Activated CD4-positive, alpha-beta T cell treated with anti-CD3 and anti-CD28 coated beads, Interleukin-2, amount 50 U/mL, for 24 hours (primary cell): ENCODE measurements at places on chromosomes 6 and 20.
A peak's percentile ranks its signal among the peaks of the same experiment; 100 is the strongest.

DNA sequence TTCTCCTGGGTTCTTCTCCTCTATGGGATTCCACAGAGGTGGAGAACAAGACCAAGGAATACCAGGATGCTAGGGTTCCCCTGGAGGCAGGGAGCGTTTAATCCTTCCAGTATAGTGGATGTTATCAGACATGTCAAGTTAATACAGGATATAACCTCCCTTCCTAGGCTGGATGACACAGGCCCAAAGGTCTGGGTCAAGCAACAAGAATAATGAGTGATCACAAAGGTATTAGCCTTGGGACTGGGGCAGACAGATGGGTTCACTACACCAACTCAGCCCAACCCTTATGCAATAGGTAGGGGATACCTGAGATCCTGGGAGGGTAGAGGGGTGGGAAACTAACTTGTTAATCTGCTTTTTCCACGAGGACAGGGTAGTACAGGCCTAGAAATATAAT, 690.3 kb downstream of the HTR1B start:
- DNase-seq, result no peak

GRCh38 chr6:75830959-75831885, 82.2 kb downstream of the MYO6 start:
- DNase-seq, result no peak

- no peak for DNase-seq
Measured at GRCh38 chr6:144468709-144469108, 183.6 kb downstream of the UTRN start.

DNA sequence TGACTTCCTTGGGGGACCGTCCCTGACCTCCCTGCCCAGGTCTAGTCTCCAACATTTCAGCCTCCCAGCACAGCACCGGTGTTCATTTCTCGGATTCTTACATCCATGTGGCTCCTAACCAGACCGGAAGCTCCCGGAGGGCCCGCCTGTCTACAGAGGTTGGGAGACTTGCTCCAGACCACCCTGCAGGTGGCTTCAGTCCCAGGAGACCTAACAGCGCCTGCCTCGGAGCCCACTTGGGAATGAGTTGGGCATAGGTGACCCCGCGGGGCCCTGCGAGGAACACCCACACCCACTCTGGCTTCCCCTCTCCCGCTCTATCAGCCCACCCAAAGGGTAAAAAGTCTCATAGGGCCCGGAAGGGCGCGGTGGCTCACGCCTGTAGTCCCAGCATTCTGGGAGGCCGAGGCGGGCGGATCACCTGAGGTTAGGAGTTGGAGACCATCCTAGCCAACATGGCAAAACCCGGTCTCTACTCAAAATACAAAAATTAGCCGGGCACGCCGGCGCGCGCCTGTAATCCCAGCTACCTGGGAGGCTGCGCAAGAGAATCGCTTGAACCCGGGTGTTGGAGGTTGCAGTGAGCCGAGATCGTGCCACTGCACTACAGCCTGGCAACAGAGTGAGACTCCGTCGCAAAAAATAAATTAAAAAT, 5.4 kb downstream of the DPPA5 start:
- no peak for DNase-seq

- DNase-seq, result no peak
Measured at GRCh38 chr6:49576618-49577017, 26.1 kb downstream of the C6orf141 start.

DNA sequence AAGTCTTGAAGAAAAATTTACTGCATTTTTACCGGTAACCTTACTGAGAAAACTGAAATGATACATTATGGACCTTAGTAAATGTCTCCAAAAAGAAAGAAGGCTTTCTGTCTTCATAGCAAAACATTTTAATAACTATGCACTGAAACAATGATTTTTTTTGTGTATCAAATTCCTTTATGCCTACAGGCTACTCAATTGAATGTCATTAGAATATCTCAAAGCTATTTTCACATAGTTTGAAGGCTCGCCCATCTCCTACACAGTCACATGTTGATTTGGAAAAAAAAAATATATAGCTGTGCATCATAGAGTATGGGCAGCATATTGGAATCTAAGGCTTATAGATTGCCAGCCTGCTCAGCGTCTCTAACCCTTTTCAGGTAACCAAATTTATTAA, 12.0 kb upstream of the MLIP start:
- DNase-seq, result no peak

- DNase-seq, result no peak
Measured at GRCh38 chr20:57576002-57576401, 15.1 kb downstream of the PCK1 start.

GRCh38 chr6:156851454-156851921, 74.3 kb downstream of the ARID1B start:
- no peak for DNase-seq

DNA sequence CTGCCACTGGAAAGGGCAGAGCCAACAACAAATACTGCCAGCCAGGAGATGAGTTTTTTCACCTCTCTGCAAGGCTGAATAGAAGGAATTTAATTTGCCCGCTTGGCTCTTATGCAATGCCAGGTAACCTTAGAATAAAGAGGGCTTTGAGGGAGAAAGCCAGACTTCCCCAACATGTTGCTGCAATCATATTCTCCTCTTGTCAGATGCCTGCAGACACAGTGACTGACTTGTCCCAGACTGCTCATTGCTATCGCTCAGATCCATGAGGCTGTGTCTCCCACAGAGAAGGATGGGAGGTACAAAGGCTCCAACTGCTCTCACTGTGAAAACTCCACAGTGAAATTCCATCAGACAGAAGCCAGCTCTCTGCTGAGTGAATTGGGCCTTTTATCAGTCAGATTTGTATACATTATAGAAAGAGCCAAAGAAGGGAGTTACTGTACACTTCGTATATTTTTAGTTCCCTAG, 517.0 kb upstream of the ID4 start:
- no peak for DNase-seq

- peak; percentile 17 for DNase-seq
Measured at GRCh38 chr20:17431621-17432364, 99.4 kb downstream of the BFSP1 start.

GRCh38 chr20:47847884-47848485, 62.7 kb upstream of the SULF2 start:
- no peak for DNase-seq

- DNase-seq, result no peak
Measured at GRCh38 chr6:44563397-44563796, 175.9 kb downstream of the CDC5L start.

DNA sequence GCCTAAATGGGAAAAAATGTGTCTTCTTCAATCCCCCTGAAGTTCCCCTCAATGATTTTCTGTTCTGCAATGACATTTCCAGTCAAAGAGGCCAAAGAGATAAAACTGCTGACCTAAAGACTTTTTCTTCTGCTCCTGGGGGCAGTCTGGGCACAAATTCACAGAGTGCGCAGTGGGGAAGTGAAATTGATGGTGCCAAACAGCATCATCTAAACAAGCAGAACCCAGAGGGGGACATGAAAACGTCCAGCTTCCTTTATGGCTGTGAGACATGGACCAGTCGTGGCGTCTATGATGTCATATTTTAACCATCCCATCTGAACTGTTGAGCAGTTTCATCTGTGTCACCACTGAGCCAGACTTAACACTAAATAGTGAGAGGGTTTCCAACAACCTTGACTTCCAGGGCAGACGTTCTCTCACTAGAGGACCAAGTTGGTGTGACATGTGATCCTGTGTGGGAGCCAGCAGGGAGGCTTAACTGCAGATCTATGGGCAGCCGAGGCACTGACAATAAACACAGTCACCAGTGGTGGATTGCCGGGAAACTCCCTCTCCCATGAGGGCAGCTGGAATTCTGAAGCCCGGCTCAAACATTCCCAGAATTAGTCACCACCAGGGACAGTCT, 12.4 kb downstream of the SCML4 start:
- no peak for DNase-seq

DNA sequence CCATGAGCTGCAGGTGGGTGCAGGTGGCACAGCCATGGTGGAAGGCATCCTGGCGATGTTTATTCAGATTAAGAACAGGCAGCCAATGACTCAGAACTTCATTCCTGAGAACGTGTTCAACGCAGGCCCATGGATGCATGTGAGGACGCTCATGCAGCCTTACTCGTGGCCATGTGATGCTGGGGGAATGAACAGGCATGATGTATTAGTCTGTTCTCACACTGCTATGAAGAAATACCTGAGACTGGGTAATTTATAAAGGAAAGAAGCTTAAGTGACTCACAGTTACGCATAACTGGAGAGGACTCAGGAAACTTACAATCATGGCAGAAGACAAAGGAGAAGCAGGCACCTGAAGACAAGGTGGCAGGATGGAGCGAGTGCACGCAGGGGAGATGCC, 146.6 kb downstream of the RNASET2 start:
- DNase-seq, result no peak

DNA sequence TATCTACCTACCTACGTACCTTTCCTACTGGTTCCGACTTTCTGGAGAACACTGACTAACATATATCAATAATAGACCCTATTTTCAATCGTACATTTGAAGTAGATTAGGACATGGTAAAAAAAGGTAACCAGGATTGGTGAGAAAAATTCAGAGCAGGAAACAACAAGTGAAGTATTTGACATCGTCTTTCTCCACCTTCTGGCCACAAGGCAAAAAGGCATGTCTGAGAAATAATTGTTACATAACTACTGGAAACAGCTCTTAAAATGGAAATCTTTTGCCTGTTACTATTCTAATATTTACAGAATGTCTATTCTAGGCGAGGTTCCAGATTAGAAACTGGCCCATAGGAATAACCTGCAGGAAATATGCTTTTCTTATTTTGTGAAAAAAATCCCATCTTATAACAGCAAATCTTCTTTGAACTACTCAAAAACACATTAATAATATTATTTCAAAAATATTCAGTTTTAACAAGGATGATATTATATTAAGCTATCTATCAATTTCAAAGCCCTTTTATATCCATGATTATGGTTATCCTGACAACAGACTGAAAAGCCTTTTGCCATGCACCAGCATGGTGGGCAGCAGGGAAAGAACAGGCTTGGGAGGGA, 80.8 kb downstream of the RCAN2 start:
- no peak for DNase-seq

DNA sequence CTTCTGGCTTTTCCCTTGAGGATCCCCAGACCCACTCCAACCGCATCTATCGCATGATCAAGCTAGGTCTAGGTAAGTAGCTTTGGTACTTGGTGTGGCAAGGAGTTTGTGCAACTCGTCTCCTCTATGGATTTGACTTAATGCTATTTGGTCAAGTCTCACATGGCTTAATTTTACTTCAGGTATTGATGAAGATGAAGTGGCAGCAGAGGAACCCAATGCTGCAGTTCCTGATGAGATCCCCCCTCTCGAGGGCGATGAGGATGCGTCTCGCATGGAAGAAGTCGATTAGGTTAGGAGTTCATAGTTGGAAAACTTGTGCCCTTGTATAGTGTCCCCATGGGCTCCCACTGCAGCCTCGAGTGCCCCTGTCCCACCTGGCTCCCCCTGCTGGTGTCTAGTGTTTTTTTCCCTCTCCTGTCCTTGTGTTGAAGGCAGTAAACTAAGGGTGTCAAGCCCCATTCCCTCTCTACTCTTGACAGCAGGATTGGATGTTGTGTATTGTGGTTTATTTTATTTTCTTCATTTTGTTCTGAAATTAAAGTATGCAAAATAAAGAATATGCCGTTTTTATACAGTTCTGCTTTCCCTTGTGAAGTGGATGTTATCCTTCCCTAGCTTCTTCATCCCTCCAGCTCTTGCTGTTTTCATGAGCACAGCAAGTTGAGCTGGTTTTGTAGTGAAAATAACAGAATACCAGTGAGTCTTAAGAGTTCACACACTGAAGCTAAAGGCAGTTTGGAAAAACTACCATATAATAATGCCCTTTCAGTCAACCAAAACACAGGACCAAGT, 3.8 kb downstream of the SLC35B2 start:
- DNase-seq, result no peak

DNA sequence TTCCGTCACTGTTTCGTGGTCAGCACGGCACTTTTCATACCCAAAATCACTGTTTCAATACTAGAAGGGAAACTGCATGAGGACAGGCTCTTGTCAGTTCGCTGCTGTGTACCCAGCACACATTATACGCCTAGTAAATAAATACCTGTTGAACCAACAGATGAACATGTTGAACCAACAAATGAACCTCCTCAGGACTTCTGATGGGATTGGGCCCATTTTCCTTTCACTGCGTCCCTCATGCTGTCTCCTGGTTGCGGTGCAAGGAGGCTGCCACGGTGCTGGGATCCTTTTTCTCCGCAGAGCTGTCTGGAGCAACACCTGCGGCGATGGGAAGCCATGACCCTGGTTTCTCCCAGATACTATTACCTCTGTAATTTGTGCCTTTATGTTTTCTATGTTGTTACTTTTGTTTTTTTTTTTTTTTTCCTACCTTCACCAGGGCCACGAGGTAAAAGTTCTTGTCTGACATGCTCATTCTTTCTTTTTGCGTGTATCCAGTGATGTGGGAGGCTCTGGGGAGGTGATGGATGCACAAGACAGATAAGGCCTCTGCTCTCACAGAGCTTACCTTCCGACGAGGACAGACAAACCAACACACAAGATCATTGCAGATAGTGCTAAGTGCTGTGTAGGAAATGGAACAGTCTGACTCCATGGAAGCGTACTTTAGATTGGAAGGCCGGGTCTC, 1.1 kb downstream of the VAPB start:
- no peak for DNase-seq

- no peak for DNase-seq
Measured at GRCh38 chr6:148507774-148508173, 165.1 kb downstream of the SASH1 start.

GRCh38 chr6:44538807-44539201, 151.3 kb downstream of the CDC5L start:
- DNase-seq, result no peak

DNA sequence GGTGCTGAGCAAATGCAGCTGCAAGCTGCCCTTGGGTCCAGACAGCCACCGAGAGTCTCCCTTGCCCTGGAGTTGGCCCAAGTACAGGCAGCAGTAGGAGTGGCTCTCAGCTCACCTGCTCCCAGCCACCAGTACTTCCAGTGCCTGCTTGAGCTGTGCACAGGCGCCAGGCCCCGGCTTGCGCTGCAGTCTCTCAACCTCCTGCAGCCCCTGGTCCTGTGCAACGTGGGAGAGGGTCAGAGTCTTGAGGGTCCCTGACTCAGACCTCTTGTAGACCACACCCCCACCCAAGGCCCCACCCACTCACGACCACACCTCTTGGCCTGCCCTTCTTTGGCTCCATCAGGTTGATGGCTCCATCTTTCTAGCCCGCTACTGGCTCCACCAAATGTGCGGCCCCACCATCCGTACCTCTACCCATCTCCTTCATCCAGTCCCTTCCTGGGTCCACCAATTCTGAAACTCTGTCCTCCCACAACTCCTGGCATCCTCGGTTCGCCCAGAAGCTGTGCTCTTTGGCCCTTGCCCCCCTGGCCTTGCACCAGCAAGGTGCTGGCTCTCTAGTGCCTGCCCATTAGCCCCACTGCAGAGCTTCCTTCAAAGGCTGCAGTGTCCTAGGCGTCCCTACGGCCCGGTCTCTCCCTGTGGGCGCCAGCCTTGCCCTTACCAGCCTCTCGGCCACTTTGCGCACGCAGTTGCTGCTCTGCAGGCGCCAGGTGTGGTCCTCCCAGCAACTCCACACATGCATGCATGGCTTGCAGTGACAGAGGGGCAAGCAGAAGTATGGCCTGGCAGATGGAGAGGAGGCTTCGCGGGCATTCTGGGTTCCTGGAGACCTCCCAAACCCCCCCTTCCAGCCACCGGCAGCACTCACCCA, 16.5 kb upstream of the SPAG4 start:
- DNase-seq, result no peak

GRCh38 chr6:108946695-108947094, 98.5 kb downstream of the ARMC2 start:
- no peak for DNase-seq
